ENCODE measurements at places on chromosomes 13 and 19.

- DNase-seq, result no peak
Observed at GRCh38 chr13:97120976-97121375, 101.2 kb upstream of the MBNL2 start.

- DNase-seq, result no peak
Observed at GRCh38 chr13:114298866-114299265, 15.4 kb upstream of the CHAMP1 start.

DNA sequence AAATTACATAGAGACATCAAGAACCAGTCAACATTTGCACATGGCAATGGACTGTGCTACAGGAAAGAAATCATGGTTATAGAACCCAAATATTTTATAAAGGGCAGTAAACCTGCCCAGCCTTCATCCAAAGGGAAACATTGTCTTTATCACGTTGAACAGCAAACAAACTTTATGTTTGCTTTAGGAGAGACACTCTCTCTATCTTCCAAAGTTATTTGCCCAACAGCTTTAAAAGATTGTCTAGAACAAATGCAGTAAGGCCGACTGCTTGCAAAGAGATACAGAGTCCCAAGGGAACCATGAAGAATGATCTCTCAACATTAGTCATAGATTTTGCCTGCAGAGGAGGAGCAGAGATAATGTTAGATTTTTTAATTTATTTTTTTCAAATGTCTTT is 1323.5 kb upstream of the SLC10A2 start:
- no peak for DNase-seq

DNA sequence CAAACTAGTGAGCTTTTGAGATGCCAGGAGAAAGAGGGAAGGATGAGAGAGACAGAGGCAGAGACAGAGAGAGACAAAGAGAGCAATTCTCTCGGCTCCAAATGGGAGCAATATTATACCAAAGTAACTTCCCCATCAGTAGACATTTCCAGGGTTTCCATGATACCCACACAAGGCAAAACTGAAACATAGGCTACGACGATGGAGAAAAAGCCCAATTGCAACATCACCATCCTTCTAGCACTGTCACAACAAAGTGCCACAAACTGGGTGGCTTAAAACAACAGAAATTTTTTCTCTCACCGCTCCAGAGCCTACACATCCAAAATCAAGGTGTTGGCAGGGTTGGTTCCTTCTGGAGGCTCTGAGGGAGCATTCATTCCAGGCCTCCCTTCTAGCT is 81.4 kb downstream of the KCTD12 start:
- no peak for DNase-seq

DNA sequence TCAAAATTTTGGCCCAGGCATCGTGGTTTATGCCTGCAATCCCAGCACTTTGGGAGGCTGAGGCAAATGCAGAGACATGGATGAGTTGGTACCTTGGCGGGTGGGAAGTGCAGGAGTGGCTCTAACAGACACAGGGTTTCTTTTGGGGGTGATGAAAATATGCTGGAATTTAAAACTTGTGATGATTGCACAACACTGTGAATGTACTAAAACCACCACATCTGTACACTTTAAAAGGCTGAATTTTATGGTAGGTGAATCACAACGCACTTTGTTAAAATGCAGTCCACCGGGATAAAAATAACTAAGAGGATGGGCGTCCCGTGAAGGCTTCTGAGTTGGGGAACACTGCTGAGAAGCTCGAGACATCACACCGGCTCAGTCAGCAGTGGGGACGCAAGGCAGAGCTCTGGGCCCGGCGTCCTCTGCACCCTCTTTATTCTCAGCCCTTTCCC is 47.1 kb downstream of the MLLT1 start:
- DNase-seq, result no peak

GRCh38 chr13:66405908-66406802 is 824.0 kb downstream of the PCDH9 start:
- DNase-seq, result peak; percentile 57
